ENCODE measurements at places on chromosomes 12 and 14. TPM values are rescaled to one million over a fixed set of nuclear protein-coding genes. Genes with fewer than 3 reads are reported as not detected.

GRCh38 chr14:98877065-98877464, 394.9 kb downstream of the BCL11B start:
- no peak for DNase-seq
- H3K4me1 ChIP-seq, result no peaks in the 10 kb centered on the region
- peaks cover 10% of the 10 kb centered on the region for H3K36me3 ChIP-seq
- H3K4me3 ChIP-seq, result no peak overlapping the region

DNA sequence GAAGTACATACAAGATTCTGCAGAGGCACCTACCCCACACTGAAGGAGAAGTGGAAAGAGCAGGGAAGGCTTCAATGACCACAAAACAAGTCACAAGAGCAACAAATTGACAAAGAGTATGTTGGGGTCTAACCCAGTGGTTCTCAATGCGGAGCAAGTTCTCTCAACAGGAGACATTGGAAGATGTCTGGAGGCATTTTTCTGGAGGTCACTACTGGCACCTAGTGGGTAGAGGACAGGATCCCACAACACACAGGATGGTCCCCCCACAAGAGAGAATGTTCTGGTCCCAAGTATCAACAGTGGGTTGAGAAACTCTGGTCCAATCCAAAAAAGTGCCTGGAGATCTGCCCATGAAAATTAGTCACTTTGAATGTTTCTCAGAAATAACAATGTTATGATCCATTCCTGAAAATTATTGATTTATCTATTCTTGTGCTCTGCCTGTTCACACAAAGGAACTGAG, 3.4 kb downstream of the SSH1 start:
- H3K27me3 ChIP-seq, result peaks cover 10% of the 10 kb centered on the region
- H3K4me1 ChIP-seq, result peaks cover 21% of the 10 kb centered on the region
- peaks cover 10% of the 10 kb centered on the region for H3K36me3 ChIP-seq
- no peak overlapping the region for H3K4me3 ChIP-seq
- H3K27ac ChIP-seq, result no peak overlapping the region

- peaks cover 11% of the 10 kb centered on the region for H3K27me3 ChIP-seq
- peak overlapping the region; percentile 92 for H3K4me3 ChIP-seq
- H3K27ac ChIP-seq, result peak overlapping the region; percentile 92
- H3K4me1 ChIP-seq, result peaks cover 6% of the 10 kb centered on the region
Measured at GRCh38 chr12:122420471-122421162, 1.9 kb downstream of the CLIP1 start.

DNA sequence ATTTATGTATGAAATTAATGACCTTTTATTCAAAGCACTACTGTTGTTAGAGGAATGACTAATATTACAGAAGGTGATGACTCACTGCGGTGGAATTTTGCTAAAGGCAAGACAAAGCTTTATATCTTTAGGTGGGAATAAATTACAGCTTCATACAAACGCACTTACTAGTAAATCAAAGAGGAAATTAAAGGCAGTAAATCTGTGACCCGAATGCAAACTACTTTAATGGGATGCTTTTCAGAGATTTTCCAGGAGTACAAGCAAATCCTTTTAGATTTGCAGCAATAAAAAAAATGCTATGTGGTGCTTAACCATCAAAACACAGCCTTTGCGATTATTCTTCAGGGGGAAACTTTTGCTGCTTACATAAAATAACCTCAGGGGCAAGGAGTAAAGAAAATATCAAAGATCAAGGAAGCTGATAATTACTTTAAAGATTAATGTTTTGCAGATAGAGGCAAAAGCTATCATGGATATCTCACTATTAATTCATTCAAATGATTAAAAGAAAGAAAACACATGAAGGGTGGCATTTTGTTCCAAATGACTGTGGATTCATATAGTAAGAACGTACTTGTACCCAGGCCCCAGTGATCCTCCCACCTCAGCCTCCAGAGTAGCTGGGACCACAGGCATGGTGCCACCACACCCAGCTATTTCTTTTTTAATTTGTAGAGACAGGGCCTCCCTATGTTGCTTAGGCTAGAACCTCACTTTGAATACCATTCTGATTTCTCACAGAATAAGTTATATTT, 98.9 kb downstream of the DENND5B start:
- peaks cover 4% of the 10 kb centered on the region for H3K27me3 ChIP-seq
- peaks cover 2% of the 10 kb centered on the region for H3K4me1 ChIP-seq
- DNase-seq, result no peak
- H3K27ac ChIP-seq, result no peak overlapping the region

- H3K27me3 ChIP-seq, result peaks cover 13% of the 10 kb centered on the region
- peaks cover 9% of the 10 kb centered on the region for H3K4me1 ChIP-seq
- no peak overlapping the region for H3K27ac ChIP-seq
- peak overlapping the region; percentile 55 for H3K4me3 ChIP-seq
Measured at GRCh38 chr12:117053050-117053400, 46.2 kb downstream of the TESC start.

DNA sequence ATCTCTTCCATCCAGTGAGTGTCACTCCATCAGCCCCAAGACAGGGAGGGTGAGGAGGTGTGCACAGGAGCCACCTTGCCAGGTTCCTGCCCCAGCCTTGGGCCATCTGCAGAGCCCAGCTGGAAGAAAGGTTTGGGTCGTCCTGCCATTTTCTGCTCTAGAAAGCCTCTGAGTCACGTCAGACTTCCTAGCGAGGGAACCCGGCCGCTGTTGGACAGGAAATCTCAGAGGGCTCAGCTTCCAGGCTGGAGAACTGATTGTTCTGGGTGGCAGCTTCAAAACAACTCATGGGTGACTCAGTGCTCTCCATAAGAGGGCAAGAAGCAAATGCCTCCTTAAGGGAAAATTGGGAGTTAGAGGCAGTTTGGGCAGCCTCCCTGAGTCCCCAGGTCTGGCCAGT, 16.6 kb downstream of the HIP1R start:
- DNase-seq, result peak; percentile 6
- no peaks in the 10 kb centered on the region for H3K36me3 ChIP-seq
- no peak overlapping the region for H3K4me3 ChIP-seq
- H3K27ac ChIP-seq, result no peak overlapping the region
- peaks cover 4% of the 10 kb centered on the region for H3K27me3 ChIP-seq

GRCh38 chr12:76936275-76937193, 57.7 kb upstream of the CSRP2 start:
- H3K27ac ChIP-seq, result no peak overlapping the region
- no peak overlapping the region for H3K4me3 ChIP-seq
- peaks cover 3% of the 10 kb centered on the region for H3K27me3 ChIP-seq
- no peaks in the 10 kb centered on the region for H3K36me3 ChIP-seq

DNA sequence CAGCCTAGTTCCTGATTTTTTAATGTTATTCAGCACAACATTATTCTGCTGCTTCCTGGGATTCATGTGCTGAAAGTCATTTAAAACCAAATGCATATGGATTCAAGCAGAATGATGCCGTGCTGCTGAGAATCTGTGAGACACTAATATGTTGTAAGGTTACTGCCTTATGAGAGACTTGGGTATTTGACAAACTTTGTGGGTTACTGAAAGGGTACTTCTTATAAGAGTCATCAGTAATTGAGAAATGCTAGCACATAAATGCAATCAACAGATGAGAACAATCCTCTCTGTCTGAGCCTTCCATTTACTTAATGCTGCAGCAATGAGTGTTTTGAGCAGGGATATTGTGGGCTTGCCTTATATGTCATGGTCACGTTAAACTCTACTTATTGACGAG, 175.7 kb downstream of the NPAS3 start:
- H3K27me3 ChIP-seq, result no peaks in the 10 kb centered on the region
- H3K27ac ChIP-seq, result no peak overlapping the region

GRCh38 chr12:102484428-102484958, 4.1 kb upstream of the IGF1 start:
- no peaks in the 10 kb centered on the region for H3K27me3 ChIP-seq
- H3K36me3 ChIP-seq, result no peaks in the 10 kb centered on the region
- DNase-seq, result peak; percentile 53
- no peak overlapping the region for H3K4me3 ChIP-seq
- H3K4me1 ChIP-seq, result peaks cover 3% of the 10 kb centered on the region
- no peak overlapping the region for H3K27ac ChIP-seq

Gene CYP27B1
- 1.7 TPM for total RNA-seq

Gene KRT79
- not detected for total RNA-seq

Gene KRT85
- not detected for total RNA-seq

Gene FOXG1
- total RNA-seq, result not detected
